ENCODE measurements at places on chromosomes 5 and 9. TPM values are rescaled to one million over a fixed set of nuclear protein-coding genes. Genes with fewer than 3 reads are reported as not detected.

DNA sequence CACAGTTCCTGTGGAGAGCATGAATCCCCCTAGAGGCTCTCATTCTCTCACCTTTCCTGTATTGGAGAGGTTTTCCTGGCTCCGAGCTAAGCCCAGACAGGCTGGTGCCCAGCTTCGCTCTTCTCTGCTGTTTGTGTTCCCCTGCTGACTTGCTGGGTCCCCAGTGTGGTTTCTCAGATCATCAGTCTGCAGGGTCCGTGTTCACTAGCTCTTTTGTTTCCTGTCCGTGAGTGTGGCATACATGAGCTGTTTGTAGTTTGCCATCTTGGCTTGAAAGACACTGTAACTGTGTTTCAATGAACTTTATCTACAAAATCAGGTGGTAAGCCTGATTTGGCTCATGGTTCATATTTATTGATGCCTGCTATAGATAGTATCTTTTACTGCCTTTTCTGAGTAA lies 23.8 kb downstream of the LOX start:
- no peak for DNase-seq

The LIFR gene
- total RNA-seq = 10.4 TPM

The FOXI1 gene
- total RNA-seq = not detected

- DNase-seq = no peak
Observed at GRCh38 chr5:89869346-89869745, 540.2 kb downstream of the CETN3 start.

GRCh38 chr5:73994963-73995362 lies 369.0 kb downstream of the ARHGEF28 start:
- DNase-seq = no peak

The BSPRY gene
- not detected for total RNA-seq

DNA sequence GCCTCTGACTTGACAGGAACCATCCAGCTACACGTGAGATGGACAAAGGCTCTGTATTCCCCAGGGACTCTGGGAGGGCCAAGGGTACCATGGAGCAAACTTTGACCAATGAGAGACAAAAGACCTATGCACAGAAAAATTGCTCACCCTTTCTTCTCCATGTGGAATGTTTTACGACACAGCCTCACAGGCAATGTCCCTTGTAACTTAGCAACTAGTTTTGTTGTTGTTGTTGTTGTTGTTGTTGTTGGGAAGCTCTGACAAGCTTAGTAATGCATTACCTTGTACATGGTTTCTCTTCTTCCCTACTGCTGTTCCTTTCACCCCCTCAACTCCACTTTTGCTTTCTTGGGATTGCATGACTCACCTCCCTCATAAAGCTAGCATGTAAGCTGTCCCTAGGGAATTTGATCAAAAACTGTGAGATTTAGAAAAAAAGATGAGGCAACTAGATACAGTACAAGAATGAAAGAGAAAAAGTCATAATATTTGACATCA lies 550.9 kb downstream of the RAB3C start:
- peak; percentile 91 for DNase-seq

GRCh38 chr9:70679845-70680244 lies 265.4 kb upstream of the KLF9 start:
- peak; percentile 1 for DNase-seq

- no peak for DNase-seq
Observed at GRCh38 chr9:138112090-138112748, 234.6 kb downstream of the CACNA1B start.

DNA sequence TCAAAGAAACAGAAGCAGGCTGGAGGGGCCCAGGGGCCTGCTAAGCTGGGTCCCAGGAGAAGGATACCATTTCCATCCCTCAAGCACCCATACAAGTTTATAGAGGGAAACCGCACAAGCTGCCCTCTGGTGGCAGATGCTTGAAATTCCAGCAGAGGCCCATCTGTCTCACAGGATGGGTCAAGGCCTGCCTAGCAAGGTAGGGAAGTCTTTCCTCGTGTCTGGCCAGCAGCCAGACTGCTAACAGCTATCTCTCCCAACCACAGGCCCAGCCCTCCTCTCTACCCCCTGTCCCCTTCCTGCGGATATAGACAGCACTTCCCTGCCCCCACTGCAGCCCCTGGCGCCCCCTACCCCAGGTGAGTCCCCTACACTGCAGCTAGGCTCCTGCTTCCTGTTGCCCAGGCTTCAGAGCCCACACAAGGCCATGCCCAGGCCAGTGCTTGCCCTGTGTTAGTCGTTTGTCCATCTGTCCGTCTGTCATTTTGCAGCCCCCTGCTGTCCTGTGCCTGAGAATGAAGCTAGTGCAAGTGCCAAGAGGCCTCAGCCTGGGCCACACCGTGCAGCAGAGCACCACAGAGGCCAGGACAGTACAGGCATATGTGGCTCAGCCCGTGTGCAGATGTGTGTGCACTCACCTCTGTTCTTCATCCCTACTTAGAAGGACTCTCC lies 26.2 kb downstream of the TCF7 start:
- peak; percentile 71 for DNase-seq

DNA sequence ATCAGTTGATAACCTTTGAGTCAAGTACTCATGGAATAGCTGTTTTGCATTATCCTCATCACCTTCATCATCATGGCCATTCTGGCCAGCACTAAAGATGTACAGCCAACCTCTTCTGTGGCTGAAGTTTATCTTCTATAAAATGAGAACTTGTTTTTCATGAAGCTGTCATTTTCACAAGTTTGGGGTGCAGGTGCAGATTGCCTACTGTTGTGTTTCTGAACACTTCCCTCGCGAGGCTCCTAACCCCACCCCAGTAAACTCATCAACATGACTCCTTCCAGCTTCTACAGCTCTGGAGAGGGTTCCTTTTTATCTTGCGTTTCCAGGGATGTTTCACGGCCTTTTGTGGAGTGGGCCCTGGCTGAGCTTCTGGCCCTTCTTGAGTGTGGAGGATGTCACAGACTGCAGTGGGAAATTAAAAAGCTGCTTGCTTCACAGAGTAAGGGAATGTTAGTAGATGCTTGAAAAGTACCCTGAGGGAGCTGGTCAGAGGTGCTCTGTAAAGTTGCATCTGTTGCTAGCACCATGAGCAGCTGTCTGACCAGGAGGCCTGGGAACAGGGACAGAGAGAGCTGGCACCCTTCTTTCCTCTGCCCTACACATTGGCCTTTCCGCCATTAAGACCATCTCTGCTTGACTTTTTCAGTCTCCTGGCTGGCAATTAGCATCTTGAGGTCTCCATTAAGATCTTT lies 24.9 kb downstream of the SYK start:
- no peak for DNase-seq

- DNase-seq = no peak
Observed at GRCh38 chr5:127367029-127367428, 76.4 kb downstream of the MEGF10 start.

DNA sequence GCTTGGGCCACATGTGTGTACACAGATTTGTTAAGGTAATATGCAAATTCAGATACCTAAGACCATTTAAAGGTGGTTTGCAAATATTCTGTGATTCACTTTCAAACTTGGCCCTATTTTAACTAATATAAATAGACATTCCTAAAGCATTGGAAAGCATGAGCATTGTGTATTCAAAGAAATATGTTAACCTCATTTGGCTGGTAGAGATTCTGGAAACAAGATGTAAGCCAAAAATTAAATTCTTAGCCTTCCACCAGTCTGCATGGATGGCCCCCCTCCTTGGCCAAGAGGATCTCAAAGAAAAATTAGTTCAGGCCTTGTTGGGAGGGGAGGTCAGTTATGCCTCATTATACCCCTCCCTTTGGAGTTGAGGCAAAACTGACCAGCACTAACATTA lies 38.7 kb upstream of the C6 start:
- peak; percentile 66 for DNase-seq

GRCh38 chr9:69997524-69997923 lies 46.1 kb upstream of the MAMDC2 start:
- no peak for DNase-seq

DNA sequence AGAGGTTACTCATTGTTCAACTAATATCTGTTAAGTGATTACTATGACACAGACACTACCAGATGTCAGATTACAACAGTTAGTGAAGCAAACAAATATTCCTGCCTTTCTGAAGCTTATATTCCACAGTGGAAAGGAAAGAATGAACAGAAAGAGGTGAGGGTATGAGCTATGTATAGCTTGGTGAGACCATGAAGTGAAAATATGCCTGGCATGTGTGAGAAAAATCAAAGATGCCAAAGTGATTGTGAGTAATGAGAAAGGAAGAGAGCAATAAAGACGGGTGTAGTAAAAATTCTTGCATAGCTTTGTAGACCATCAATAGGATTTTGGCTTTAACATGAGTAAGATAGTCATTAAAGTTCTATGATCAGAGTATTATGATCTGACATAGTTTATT lies 734.5 kb upstream of the NUDT12 start:
- no peak for DNase-seq

The LHX3 gene
- not detected for total RNA-seq

GRCh38 chr5:132322266-132322665 lies 28.1 kb downstream of the SLC22A4 start:
- DNase-seq = no peak

The AGXT2 gene
- not detected for total RNA-seq

The GAS1 gene
- 3.1 TPM for total RNA-seq

The CDX1 gene
- total RNA-seq = 0.18 TPM

- no peak for DNase-seq
Observed at GRCh38 chr5:149658299-149658698, 71.8 kb upstream of the PPARGC1B start.

The IL33 gene
- total RNA-seq = not detected

DNA sequence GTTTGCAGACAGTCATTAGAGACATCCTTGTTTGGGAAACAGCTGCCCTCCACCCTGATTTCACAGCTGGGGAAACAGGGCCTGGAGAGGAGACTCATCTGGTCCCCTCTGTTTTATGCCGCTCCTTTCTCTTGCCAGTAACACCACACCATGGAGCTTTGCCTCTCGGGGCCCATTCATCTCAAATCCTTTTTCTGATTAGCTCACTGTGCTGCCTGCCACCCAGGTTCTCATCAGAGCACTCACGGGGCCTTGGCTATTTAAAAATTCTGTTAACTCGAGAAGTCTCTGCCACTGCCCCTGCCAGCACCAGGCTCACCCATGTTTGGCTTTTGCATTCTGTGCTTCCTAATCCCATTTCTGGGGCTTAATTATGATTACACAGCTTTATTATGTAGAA lies 36.8 kb upstream of the C5orf58 start:
- DNase-seq = no peak

GRCh38 chr9:2958219-2958618 lies 114.3 kb upstream of the PUM3 start:
- no peak for DNase-seq

The DBH gene
- total RNA-seq = not detected

The ADCY2 gene
- not detected for total RNA-seq

The CTXN3 gene
- total RNA-seq = not detected

The ANKRD20A1 gene
- 0.18 TPM for total RNA-seq

- no peak for DNase-seq
Observed at GRCh38 chr9:124353166-124353768, 62.0 kb downstream of the PSMB7 start.

The F12 gene
- 0.56 TPM for total RNA-seq

- no peak for DNase-seq
Observed at GRCh38 chr5:26945901-26946300, 92.5 kb downstream of the CDH9 start.

GRCh38 chr9:32877103-32877502 lies 93.8 kb downstream of the TMEM215 start:
- no peak for DNase-seq

GRCh38 chr5:169300468-169301385 lies at the start of gene SLIT3:
TSS of gene SLIT3 (minus strand) at chr5:169301139. CDS start at chr5:169300709, 430 bp downstream.
- peak; percentile 47 for DNase-seq

DNA sequence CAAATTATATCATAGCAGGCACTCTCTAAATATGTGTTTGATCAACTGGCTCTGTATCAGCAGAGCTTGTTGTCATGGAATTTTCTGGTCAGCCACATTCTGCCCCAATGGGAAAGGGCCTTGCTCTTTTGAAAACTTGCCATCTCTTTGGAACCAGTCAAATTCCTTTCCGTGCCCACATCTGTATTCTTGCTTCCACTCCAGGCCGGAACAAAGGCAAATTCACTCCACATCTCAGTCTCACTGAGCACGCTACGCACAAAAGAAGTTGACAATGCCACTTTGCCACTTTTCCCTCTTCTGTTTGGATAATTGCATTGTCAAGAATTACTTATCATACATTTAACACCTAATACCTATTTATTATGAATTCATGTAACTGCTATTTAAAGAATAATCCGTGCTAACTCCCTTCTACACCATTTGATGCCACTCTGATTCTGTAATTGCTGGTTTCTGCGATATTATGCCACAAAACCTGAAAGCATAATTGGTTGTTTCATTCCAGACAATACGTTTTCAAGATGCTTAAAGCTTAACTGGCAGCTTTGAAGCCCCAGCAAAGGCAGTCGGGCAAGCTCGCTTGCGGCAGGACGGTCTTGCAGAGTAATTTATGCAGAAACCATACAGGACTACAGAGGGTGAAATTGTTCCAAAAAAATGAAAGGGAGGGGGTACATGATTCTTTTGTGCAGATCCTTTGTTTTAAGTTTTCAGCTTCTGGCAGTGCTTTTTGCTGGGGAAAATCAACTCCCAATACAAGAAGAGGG lies 277.7 kb downstream of the MSX2 start:
- no peak for DNase-seq

DNA sequence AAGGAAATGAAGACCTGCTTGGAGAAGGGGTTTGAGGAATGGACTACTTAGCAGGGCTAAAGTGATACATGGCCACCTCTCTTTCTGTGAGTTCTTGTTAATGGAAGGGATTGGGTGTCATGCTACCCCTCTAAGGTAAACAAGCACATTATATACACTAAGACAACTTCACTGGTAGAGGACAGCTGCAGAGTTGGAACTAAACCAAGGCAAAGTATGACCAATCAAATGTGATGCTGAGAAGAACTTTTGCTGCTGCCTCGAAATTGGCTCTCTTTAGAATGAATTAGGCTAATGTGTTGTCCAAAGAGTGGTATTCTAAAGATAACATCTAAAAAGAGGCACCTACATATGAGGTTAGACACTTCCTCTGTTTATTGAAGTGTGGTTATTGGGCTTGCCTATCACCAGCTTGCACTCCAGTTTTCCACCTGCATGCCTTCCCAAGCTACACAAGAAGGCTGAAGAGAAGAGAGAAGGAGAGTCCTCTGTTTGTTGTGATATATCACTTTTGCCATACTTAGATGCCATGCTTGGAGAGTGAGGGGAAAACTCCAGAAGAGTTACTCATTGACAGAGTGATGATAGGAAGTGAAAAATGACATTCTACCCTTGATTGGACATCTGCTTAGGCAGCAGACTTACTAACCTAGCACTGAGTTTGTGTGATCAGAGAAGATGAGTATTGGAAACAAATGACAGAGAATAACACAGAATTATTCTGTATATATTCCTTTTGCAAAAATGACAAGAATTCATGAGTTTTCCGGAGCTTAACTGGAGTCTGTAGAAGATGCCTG lies 536.1 kb downstream of the ZNF608 start:
- no peak for DNase-seq

- DNase-seq = peak; percentile 13
Observed at GRCh38 chr9:135701959-135702721, at the start of gene KCNT1. TSS of gene KCNT1 (plus strand) at chr9:135702185. CDS start at chr9:135702259, 74 bp downstream.

DNA sequence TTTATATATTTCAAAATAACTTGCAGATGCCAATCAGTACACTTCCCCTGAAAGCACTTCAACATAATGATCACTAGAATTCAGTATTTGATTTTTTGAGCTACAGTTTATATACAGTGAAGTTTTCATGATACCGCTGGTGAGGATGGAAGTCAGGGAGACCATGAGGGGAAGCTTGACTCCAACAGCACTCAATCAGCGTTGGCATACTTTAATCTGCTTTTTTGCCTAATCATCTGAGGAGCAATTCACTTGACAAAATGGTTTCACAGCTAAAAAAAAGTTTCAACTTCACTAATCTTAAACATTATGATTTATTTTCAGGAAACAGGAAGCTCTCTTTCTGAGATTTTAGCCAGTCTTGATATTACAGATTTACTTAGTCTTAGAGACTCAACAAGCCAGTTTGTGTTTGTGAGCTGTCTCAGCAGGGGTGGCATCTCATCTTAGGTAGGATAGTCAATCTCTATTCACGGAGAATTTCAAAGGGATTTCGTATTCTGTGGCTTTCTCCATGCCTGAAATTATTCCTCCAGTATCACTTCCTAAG lies 111.4 kb upstream of the ARRDC3 start:
- DNase-seq = no peak
